ENCODE measurements at places on chromosomes 6 and 20.

GRCh38 chr6:138806889-138807288 is 11.0 kb downstream of the ECT2L start:
- DNase-seq = no peak

DNA sequence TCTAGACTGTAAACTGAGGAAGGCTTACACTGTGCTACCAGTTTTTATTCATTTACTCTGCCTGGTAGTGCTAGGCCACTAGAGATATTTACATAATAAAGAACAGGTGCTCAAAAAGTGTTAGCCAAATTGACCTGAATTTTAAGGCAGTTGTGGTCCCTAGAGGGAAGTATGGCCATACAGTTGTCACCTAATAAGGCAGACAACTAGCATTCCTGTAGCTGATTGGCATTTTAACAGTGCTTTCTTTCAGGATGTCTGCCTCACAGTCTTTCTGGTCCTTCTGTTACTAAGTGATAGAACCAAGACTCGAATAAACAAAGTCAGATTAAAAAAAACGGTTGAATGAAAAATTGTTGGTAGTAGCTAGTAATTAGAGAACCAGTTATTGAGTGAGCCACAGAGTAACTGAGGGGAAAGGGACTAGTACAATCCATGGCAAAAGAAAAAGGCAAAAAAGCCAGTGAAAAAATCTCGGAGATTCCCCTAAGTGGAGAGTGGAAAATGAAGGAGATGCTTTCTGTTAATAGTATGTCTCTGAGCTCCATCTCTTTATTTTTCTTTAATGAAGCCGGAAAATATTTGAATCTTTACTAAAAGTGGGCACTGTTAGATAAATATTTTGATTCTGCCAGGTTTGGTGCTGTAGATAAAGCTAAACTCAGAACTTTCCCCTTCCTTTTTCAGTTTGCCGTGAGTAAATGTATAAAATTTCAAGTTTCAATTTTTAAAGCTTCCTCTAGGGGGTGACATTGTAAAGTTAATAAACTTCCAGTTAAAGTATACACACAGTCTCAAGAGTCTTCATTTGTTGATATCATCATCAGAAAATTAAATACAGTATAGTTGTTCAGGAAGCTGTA is 9.1 kb downstream of the VTA1 start:
- DNase-seq = no peak

- no peak for DNase-seq
Observed at GRCh38 chr6:127821431-127821830, 79.4 kb downstream of the THEMIS start.

- DNase-seq = no peak
Observed at GRCh38 chr6:90187437-90188121, 109.1 kb downstream of the BACH2 start.

DNA sequence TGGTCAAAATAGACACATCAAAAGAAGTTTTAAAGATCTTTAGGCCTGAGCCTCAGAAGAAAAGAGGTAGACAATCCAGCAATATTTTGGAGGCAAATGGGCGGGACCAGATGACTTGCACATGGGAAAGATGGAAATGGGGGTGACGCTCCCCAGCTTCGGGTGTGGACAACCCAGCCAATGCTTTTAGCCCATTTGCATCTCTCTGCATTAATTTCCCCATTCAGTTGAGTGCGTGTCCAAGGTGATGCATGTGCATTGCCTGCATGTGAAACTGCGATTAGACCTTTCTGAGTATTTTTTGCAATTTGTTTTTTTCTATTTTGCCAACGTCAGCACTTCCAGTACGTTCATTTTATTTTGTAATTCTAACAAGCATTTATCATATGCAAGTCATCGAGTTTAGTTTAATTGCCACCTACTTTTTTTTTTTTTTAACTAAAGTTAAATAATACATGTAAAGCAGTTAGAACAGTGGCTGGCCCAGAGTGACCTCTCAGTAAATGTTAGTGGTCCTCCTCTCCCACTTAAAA is 24.2 kb downstream of the PDRG1 start:
- no peak for DNase-seq

GRCh38 chr6:148263010-148263409 is 79.6 kb upstream of the SASH1 start:
- peak; percentile 52 for DNase-seq

DNA sequence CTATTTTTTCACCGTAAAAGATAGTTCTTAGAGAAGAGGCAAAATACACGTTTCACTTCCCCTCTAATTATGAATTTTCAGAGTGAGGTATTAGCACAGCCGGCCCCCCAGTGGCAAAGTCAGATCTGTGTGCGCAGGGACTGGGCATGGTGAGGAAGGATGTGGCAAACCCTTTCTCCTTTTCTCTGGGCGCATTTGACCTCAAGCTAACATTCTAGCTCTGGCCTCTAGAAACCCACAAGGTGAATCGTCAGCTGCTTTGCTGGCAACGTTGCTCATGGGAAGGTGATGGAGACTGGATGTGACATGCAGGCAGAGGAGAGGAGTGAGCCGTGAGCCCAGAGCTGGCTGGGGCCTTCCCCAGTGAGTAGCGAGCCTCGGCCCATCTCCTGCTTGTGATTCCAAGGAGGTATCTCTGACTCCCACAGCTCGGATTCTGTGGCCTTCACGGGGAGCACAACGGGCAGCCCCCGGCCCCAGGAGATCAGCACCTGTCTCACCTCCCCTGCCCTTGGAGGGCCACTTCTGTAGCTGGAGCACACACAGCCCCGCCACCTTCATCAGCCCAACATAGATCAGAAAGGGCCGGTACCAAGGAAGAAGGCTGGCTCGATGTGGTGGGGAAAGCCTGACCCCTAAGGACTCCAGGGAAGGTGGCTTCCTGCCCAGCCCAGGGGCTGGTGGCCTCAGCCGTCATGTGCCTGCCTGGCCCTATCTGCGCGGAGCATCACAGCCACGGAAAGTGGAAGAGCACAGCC is 152.8 kb downstream of the TAF4 start:
- no peak for DNase-seq

GRCh38 chr6:14380086-14380820 is 262.7 kb downstream of the CD83 start:
- no peak for DNase-seq

- DNase-seq = no peak
Observed at GRCh38 chr6:161496941-161497340, 223.1 kb upstream of the AGPAT4 start.

DNA sequence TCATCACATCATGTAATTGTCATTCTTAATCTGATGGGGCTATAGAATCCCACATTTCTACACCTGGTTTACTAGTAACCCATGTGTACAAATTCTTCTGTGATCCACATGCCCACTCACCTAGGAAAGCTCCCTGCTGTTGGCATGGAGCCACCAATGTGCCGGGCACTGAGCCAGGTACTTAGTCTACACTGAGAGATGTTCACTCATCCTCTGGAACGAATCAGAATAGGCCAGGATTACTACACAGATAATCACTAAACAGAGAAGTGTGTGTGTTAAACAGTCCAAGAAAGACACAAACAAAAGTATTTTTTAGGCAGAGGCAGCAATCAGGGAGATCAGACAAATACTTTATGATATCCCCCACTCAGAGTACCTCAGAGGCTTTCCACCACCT is 193.2 kb upstream of the VGLL2 start:
- no peak for DNase-seq
